Occipital lobe (tissue), 3 donors: ENCODE measurements at places on chromosomes 6 and 20. TPM values are rescaled to one million over a fixed set of nuclear protein-coding genes. Genes with fewer than 3 reads are reported as not detected.
A peak's percentile ranks its signal among the peaks of the same experiment; 100 is the strongest.

Gene MAP3K4
- total RNA-seq, result 45.7 TPM

Gene LRP11
- total RNA-seq, result 35.2 TPM

Gene IL17F
- total RNA-seq, result not detected

Gene ZNF334
- 13.6 TPM for total RNA-seq

Gene MACROD2
- total RNA-seq, result 60.4 TPM

DNA sequence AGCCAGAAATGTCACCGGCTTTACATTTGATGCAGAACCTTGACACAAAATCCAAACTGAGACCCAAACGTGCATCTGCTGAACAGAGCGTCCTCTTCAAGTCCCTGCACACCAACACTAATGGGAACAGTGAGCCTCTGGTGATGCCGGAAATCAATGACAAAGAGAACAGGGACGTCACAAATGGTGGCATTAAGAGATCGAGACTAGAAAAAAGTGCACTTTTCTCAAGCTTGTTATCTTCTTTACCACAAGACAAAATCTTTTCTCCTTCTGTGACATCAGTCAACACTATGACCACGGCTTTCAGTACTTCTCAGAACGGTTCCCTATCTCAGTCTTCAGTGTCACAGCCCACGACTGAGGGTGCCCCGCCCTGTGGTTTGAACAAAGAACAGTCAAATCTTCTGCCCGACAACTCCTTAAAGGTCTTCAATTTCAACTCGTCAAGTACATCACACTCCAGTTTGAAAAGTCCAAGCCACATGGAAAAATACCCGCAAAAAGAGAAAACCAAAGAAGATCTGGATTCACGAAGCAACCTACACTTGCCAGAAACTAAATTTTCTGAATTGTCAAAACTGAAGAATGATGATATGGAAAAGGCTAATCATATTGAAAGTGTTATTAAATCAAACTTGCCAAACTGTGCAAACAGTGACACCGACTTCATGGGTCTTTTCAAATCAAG, 108.4 kb downstream of the RTN4IP1 start:
- no peak for DNase-seq

- no peak for DNase-seq
Measured at GRCh38 chr6:27111743-27112142, 135.8 kb upstream of the PRSS16 start.

DNA sequence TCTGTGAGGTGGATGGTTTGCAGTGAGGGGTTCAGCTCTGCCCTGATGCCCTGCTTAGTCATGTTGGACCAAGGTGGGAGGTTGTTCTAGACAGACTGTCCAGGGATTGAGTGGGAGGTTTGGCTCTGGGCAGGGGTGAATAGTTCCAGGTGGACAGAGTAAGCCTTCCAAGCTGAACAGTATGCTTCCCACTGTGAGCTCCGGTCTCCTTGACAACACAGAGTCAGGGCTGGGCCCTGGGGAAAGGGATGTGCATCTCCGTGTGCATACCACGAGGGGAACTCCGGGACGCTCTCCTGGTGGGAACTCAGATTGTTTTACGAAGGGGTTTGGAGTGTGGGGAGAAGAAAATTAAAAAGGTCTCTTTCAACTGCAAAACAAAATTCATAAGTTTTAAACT, 174.7 kb downstream of the DHX35 start:
- DNase-seq, result no peak

GRCh38 chr6:150813319-150813992, 52.0 kb upstream of the MTHFD1L start:
- peak; percentile 14 for DNase-seq

- no peak for DNase-seq
Measured at GRCh38 chr6:143160439-143161220, 99.9 kb downstream of the AIG1 start.

DNA sequence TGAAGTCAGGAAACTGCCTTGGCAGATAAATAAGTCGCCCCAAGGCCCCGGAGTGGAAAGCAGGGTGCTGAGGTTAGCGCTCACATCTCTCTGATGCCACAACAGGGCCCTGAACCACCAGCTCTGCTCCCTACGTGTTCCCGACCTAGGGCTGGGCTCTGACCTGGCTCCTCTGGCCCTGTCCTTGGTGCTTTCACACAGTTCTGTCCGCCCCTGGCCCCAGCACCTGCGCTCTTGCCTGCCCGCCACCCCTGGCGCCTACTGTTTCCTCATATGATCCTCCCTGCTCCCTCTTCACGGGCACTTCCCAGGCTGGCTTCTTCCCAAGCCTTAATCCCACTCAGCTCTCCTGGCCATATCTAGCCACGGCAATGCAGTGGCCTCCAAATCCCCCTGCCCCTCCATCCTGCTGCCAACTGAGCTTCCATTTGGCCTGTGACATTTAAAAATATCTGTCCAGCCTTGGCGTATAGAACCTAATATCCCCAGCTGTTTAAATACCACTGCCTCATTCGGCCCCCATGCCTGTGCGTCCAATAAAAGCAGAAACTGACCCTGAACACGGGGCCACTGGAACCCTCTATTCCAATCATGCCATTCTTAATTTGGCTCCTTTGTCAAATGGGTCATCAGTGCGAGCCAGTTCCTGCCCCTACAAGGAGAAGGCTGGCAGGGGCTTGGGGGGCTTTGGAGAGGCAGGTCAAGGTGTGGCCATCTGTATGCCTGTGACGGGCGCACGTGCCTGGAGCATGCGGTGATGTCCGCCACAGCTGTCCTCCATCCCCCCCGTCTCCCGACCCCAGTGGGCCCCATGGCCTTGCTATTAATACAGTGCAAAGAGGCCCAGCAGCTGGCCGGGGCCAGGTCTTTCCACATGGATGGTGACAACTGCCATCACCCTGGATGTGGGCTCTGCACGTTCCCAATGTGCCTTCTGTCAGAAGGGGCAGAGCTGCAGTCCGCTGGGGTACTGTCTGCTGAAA, 27.7 kb downstream of the GNAS-AS1 start:
- no peak for DNase-seq

DNA sequence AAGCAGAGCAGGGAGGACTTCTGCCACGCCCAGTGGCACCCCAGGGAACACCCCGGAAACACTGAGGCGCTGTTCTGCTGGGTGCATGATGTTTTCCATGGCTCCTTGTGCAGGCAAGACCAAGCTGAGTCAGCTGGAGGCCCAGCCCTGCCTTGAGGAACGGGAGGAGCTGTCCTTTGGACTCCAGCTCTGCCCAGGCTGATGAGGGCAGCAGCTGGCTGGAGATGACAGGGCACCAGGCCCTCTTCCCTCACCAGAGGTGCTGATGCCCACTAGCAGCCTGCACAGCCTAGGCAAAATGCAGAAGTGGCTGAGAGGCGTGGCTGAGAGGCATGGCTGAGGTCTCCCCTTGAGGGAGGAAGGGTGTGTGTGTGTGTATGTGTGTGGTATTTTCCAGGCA, 2.4 kb downstream of the C6orf132 start:
- no peak for DNase-seq

DNA sequence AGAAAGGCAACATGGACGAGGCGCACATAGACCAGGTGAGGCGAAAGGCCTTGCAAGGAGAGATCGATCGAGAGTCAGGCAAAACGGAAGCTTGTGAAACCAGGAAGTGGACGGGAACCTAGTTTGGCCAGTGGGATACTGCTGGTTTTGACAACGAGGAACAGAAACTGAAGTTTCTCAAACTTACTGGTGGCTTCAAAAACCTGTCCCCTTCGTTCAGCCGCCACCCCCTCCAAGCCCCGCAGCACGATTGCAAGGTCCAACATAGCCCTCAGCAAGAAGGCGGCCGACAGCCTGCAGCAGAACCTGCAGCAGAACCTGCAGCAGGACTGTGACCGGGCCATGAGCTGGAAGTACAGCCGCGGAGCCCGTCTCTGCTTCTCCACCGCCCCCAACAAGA, 238.0 kb downstream of the KHDC1L start:
- DNase-seq, result no peak

- DNase-seq, result no peak
Measured at GRCh38 chr6:149015535-149016525, 269.0 kb downstream of the UST start.

DNA sequence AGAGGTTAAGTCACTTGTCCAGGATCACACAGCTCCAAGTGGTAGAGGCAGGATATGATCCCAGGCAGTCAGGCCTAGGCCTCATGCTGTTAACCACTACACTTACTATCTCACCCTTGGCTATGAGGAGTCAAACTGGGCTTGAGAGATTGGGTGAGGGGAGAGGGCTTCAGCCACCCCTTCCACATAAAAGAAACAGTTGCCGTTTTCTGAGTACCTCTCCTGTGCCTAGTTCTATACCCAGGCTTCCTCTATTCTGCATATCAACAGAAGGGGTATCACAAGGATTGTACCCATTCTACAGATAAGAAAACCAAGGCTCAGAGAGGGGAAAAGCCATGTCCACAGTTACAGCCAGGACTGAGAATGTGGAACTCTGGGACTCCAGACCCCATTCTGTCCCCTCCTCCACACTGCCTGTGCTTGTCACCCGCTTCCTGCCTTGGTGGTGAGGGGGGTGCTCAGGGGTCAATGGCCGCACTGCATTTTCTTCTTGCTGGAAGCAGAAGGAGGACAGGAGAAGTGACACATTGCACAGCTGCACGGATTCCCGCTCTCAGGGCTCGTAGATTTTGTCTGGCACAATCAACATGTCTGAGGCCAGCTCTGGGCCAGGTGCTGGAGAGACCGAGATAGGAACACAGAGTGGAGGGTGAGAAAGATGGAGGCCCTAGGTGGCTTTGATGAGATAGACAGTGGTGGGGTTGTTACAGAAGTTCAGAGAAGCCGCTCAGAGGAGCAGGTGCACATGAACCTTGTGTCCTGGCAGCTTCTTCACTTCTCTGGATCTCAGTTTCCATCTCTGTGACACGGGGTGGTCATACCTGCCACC, 108.4 kb upstream of the PTPN1 start:
- no peak for DNase-seq

DNA sequence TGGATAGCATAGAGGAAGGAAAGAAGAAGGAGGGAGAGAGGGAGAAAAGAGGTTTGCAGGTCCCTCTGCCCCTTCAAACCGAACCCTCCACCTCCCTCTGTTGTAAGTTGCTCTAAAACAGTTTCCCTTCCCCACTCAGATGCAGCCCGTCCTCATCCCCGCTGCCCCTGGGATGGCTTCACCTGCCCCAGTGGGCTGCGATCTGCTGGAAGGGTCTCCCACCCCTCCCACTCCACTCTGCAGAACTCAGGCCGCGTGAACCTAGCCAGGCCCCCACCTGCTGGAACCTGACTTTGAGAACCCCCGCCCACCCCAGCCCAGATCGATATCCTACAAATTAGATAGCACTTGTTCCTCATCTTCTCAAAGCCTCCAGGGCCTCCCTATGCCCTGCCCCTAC, 190.8 kb downstream of the DLL1 start:
- no peak for DNase-seq
